ENCODE measurements at places on chromosomes 16 and 17.
A peak's percentile ranks its signal among the peaks of the same experiment; 100 is the strongest.

DNA sequence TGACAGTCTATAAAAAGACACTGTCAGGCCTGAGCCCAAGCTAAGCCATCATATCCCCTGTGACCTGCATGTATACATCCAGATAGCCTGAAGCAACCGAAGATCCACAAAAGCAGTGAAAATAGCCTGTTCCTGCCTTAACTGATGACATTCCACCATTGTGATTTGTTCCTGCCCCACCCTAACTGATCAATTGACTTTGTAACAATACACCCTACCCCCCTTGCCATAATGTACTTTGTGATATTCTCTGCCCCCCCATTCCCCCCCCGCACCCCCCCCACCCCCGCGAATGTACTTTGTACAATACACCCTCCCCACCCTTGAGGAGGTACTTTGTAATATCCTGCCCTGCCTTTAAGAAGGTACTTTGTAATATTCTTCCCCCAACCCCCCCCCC, 82.2 kb upstream of the MED13 start:
- no peak for DNase-seq

GRCh38 chr16:14302399-14303181, 231.5 kb downstream of the MRTFB start:
- DNase-seq = no peak

DNA sequence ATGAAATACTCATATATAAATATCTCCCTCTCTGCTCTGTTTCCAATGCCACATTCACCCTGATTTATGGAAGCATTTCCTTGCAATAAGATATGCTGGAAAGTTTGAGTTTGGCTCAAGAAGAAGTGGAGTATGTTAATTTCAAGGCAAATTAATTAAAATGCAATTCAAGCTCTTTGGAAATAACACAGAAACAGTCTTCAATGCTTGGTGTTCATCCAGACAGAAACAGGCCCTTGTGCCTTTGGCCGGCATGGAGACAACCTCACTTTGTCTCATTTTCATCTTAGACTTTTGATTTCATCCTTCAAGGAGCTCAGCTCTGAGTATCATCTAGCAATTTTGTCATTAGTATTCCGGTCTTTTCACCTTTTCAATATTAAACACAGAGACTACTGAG, 210.0 kb downstream of the C16orf95 start:
- DNase-seq = no peak

DNA sequence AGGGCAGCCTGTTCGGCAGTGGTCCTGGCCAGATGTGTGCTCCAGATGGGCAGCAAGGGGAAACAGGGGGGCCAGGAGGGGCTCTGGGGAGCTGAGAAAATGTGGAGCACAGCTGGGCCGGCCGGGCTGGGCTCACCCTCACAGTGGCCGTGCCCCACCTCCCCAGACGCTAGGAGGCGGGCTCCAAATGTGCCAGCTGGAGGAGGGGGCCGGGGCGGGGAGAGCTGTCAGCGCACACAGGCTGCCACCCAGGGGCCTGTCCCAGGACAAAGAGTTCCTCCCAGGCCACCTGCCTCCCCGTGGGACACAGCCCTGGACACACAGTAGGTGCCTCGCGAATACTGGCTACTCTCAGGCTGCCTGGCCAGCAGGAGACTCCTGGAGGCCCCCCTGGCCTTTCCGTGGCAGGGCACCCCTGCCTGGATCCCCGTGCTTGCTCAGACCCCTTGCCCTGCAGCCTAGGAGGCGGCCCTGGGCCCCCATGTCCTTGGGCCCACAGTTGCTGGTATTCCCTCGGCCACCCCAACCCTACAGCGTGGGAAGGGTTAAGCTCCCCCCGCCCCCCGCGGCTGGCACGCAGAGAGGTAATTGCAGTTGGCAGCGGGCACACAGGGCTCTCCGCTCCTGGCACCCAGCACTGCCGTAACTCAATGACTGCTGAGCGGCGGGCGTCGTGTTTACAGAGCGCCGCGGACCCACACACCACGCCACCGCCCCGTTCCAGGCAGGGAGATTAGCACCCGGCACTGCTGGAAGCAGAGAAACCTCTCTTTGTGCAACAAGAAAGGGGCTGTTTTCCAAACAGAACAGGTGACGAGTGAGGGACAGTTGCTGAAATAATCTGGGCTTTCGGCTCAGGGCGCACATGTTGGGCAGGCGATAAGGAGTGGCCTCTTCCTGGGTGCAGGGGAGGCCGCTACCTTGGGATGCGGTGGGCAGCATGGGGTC, 32.2 kb downstream of the BAHCC1 start:
- DNase-seq = no peak

DNA sequence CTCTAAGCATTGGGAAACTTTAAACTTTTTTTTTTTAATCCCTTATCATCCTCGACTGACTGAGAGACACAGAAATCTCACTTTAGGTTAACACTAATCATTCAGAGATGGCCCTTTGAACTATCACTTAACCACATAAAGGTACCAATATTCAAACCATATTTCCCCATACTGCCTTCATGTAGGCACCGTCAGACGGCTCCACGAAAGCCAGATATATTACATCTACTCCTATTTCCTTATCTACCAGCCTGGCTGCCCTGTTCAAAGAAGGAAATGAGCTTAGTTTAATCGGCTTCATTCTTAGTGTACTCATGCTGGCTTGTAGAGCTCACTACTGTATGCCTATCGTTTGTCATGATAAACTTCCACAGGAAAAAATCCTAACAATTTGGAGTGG, 270.9 kb downstream of the CEP112 start:
- no peak for DNase-seq

DNA sequence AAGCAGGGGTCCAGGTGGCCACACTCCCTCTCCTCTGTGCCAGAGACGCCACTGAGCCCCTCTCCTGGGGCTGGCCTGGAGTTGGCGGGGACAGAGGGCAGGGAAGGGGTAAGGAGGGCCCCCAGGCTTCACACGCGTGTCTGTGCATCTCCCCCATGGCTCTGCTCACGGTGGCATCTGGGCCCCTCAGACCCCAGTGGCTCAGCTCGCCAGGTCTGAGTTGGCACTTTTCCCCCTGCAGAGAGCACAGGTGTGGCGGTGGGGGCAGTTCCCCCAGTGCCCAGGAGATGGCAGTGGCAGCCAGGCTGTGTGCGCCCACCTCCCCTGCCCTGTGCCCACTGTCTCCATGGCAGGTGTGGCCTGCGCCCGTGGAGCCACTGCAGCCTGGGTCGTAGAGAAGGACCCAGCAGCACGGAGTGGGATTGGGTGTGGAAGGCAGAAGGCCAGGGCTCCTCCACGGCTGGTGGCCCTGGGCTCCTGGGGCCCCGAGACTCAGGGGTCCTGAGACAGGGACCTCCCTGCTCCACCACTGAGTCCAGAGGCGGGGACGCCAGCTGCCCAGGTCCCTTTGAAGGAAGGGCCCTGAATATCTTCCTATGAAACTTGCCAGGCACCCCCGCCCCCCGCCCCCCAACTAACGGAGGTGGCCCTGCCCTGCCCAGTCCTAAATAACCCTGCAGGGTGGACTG, 4.3 kb upstream of the APRT start:
- DNase-seq = peak; percentile 74

GRCh38 chr17:31524926-31525800, 133.7 kb downstream of the RAB11FIP4 start:
- DNase-seq = peak; percentile 89

DNA sequence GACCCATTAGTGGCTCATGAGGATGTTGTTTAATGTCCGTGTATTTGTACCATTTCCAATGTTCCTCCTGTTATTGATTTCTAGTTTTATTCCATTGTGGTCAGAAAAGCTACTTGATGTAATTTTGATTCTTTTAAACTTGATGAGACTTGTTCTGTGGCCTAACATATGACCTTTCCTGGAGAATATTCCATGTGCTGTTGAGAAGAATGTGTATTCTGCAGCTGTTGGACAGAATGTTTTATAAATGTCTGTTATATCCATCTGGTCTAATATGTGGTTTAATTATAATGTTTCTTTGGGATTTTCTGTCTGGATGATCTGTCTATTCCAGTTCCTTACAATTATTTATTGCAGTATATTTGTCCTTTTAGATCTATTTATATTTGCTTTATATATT, 2.9 kb upstream of the ABCA10 start:
- DNase-seq = no peak

GRCh38 chr16:70779361-70779760, 21.6 kb downstream of the VAC14 start:
- DNase-seq = no peak

DNA sequence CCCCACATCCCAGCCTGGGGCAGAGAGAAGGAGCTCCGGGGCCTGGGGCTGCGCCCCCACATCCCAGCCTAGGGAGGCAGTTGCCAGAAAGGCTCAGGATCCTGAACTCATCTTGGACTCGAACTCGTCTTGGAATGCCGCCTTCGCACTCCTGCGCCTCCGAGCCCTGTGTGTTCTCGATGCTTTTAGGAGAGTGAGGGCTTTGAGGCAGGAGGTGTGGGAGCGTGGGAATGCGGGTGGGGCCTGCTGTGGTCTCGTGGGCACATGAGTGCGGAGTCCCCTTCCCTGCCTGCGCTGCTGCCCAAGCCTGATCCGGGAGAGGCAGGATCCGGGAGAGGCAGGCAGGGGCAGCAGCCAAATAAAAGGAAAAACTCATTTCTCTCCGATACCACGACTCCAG, 1.2 kb downstream of the BHLHA9 start:
- DNase-seq = no peak

DNA sequence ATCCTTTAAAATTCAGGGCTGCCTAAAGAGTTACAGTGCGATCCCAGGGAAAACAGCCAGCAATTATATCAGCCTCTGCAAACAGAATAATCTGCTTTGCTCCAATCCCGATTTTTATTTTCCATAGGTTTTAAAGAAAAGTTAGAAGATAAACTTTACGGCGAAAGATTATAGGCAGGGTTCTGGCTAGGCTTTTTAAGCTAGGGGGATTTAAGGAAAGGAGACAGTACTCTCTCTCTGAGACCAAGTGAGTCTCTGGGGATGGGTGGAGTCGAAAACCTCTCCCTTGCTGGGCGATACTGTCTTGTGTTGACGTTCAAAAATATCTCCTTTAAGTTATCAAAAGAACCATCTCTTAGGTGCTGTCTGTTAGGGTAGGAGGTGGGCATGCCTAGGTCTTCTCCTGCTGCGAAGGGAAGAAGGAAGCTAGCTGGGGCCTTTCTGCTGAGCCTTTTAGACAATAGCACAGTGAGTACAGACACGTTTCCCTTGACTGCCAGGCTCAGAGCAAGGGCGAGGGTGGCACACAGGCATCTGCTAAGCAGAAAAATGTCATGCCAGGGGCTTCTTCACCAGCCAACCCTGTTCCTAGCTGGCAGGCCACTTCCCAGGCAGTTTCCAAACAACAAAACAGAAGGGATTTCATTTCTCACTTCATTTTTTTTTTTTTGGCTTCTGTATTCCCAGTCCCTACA, 167.9 kb upstream of the MAF start:
- DNase-seq = no peak

GRCh38 chr17:75830164-75831031, 13.8 kb downstream of the UNC13D start:
- DNase-seq = no peak

DNA sequence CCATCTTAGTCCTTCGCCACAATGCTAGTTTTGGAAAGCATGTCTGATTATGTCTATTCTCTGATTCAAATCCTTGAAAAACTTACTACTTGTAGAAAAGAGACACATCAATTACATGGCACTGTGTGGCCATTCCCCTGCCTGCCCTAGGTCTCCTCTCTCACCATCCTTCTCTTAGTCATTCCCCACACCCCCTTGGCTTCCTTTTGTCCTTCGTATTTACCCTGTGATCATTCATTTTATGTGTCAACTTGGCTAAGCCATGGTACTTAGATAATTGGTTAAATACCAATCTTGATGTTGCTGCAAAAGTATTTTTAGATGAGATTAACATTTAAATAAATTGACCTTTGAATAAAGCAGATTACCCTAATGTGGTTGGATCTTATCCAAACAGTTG, 122.9 kb upstream of the CDH11 start:
- DNase-seq = no peak

DNA sequence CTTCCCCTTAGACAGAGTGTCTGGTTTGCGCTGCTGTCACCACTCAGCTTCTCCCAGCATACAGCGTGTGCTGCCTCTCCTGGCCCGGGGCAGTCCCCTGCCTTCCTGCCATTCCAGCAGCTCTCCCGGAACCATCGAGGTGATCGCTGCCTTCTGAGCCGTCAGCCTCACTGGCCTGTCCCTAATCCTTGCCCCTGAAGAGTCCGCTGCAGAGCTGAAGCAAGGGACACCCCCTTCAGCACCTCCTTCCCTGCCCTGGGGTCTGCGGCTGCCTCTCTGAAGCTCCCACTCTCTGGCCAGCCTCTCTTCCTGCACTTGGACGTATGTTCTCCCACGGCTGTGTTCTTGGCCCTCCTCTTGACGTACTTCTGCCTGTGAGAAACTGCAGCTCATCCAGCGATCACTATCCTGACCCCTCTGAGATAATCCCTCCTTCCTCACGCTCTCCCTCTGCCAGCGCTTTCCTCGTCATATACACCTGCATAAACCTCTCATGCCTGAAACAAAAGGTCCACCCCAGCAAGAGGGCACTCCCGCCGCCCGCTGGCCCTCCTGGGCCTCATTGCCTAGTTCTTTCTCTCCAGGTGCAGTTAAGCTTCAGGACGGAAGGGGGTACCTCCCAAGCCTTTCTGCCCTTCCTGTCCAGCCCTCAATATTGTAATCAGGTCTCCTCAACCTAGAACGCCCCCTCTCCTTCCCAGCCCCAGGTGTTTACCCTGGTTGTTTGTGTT, 220.6 kb upstream of the CHMP6 start:
- no peak for DNase-seq

- no peak for DNase-seq
Observed at GRCh38 chr17:27155866-27156265, 138.0 kb upstream of the WSB1 start.

GRCh38 chr17:55294042-55294751, 29.4 kb downstream of the HLF start:
- DNase-seq = no peak

GRCh38 chr16:68737730-68738629, 888 bp downstream of the CDH1 start:
- no peak for DNase-seq

GRCh38 chr17:55420067-55420775, 1.4 kb downstream of the MMD start:
- DNase-seq = peak; percentile 2

GRCh38 chr17:15999974-16000827, 577 bp downstream of the TTC19 start:
- DNase-seq = peak; percentile 6

- no peak for DNase-seq
Observed at GRCh38 chr16:67329901-67330300, 3.3 kb downstream of the LRRC36 start.

- DNase-seq = no peak
Observed at GRCh38 chr17:13480877-13481276, 120.9 kb downstream of the HS3ST3A1 start.
